SK-N-DZ (cell line): ENCODE measurements at places on chromosomes 4 and X.

- no peak for DNase-seq
Measured at GRCh38 chrX:34279866-34280560, 147.9 kb upstream of the FAM47A start.

- DNase-seq: peak; percentile 32
Measured at GRCh38 chr4:6591313-6591712, 16.3 kb downstream of the MAN2B2 start.

DNA sequence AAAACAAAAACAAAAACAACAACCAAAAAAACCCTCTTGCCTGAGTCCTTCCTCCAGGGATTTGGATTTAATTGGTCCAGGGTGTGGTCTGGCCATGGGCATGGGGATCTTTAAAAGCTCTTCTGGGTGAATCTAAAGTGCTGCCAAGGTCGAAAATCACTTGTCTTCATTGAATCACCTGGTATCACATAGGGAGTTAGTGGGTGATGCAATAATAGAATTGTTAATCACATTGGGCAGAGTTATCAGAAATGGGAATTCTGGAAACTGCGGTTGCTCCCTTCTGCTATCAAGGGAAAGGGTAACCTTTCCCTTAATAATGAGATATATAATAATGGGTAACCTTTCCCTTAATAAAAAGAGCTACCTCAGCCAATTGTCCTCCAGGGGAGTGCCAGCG is 267.9 kb upstream of the KLF3 start:
- DNase-seq: no peak

- DNase-seq: peak; percentile 4
Measured at GRCh38 chrX:69024161-69024736, 141.0 kb downstream of the PJA1 start.

- DNase-seq: no peak
Measured at GRCh38 chr4:18111081-18111480, 89.5 kb upstream of the LCORL start.

- no peak for DNase-seq
Measured at GRCh38 chr4:15992167-15992485, 29.2 kb upstream of the FGFBP2 start.
